RWPE2 (cell line): ENCODE measurements at places on chromosomes 16 and 17.

GRCh38 chr17:79560527-79560926, 50.3 kb downstream of the RBFOX3 start:
- DNase-seq, result no peak

DNA sequence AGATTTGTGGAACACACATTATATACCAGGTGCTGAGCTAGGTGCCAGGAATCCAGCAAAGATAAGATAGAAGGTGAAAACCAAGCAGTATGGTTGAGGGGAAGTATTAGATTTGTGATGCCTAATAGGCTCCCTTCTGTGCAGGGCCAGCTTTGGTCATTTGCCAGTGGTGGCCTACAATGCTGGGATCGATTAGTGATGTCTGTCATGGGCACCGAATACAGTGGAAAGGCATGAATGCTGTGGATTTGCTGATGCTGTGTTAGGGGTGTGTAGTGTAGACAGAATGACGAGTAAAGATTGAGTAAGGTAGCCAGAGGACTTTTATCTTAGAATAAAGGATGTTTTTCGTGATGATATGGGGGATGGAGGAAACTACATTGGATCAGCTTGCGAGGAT, 48.9 kb downstream of the SNX29 start:
- DNase-seq, result no peak

- DNase-seq, result no peak
These were observed at the start of gene BCO1 for GRCh38 chr16:81238296-81239011. Gene BCO1, plus strand, starts transcription at chr16:81238689. Its CDS starts 220 bp downstream, at chr16:81238909.

DNA sequence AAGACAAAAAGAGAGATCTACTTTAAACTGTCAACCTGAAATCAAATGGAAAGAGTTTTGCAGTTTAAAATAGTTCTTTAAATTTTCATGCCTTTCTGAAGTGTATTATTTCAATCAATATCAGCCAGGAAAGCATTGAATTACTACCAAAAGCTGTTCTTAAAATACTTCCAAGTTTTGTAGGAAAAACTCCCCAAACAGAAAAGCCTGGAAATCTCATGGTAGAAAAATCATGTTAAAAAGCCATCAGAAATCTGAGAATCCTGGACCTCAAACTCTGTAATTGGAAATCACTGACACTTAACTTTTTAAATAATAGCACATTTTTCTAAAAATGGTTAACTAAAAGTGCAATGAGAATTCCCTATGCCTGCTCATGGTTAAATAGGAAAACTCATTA, 63.3 kb upstream of the CNTNAP4 start:
- no peak for DNase-seq

- no peak for DNase-seq
These were observed 558.0 kb upstream of the KIF2B start for GRCh38 chr17:53264730-53265129.

GRCh38 chr16:27387724-27388123, 14.2 kb upstream of the IL21R start:
- no peak for DNase-seq

GRCh38 chr17:45008216-45008615, 40.1 kb upstream of the C1QL1 start:
- DNase-seq, result no peak

DNA sequence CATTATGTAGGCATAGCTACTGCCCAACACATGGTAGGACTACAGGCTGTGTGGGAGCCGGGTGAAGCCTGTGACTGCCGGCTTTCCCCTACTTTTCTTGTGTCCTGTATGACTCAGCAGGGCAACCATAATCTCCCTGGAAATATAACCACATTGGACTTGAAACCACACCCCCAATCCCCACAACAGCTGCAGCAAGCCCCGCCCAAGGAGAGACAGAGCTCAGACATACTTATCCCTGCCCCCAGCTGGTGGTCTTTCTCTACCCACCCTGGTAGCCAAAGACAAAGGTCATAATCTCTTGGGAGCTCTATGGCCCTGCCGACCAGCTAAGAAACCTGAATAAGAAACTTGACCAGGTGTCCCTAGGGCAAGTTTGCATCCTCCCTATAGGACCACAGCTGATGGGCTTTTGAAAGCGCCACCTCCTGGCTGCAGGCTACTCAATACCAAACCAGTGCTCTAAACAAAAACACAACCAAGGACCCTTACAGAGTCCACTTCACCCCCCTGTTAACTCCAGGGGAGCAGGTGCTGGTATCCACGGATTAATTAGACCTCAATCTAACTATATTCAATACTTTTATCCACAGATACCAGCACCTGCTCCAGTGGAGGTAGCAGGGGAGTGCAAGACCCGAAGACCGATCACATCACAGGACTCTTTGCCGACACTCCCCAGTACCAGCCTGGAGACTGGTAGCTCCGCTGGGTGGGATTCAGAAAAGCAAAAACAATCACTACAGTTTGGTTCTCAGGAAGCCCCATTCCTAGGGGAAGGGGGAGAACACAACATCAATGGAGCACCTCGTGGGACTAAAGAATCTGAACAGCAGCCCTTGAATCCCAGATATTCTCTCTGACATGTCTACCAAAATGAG, 91.2 kb downstream of the IRX5 start:
- no peak for DNase-seq

GRCh38 chr17:3903881-3904290, 11.0 kb upstream of the CAMKK1 start:
- DNase-seq, result no peak

GRCh38 chr17:10116267-10116666, 82.1 kb downstream of the GAS7 start:
- no peak for DNase-seq
